ENCODE measurements at places on chromosomes 1 and 21. TPM values are rescaled to one million over a fixed set of nuclear protein-coding genes. Genes with fewer than 3 reads are reported as not detected.

The NBPF10 gene
- 1.4 TPM for total RNA-seq

The BATF3 gene
- total RNA-seq = 5.4 TPM

DNA sequence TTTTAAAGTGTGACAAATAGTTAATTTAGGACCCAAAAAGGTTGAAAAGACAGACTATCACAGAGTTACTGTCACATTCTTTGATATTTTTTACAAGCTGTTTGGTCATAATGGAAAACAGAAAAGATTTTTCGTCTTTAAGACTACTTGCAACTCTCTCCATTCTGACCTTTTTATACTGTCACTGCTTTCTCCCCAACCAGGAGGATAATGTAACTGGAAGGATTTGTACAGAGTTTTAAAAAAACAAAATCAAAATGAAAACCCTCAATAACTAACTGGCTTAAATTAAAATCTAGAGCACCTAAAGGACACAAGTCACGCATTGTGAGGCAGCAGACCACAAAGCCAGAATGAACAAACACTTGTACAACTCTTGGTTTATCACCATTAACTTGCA lies 257.7 kb downstream of the FAF1 start:
- DNase-seq = no peak

DNA sequence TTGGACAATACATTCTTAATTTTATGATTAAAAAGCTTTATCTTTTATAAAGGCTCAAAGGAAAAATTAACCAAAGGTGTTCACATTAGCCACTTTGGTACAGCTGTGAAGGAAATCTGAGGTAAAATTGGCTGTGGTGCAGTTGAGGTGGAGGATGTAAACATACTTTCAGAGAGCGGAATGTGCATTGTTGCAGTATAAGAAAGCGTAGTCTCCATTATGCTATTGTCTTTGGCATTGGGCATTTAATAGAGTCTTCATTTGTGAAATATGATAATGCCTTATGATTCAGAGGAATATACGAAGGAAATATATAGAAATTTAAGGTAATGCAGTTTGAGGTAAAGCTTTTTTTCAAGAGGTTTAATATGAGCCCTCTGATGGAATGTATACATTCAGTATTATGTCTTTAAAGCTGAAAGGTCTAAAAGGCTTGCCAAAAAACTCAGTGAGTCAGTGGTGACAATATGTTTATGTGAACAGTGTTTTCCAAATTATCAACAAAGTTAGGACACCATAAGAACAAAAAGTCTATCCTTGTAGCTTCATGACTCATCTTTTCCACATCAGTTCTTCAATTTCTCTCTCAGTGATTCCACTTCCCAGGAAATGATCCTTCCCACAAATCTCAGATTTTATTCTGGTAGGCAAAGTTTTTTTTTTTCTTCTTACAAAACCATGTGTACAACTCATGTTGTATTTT lies 26.9 kb upstream of the DDR2 start:
- peak; percentile 48 for DNase-seq

DNA sequence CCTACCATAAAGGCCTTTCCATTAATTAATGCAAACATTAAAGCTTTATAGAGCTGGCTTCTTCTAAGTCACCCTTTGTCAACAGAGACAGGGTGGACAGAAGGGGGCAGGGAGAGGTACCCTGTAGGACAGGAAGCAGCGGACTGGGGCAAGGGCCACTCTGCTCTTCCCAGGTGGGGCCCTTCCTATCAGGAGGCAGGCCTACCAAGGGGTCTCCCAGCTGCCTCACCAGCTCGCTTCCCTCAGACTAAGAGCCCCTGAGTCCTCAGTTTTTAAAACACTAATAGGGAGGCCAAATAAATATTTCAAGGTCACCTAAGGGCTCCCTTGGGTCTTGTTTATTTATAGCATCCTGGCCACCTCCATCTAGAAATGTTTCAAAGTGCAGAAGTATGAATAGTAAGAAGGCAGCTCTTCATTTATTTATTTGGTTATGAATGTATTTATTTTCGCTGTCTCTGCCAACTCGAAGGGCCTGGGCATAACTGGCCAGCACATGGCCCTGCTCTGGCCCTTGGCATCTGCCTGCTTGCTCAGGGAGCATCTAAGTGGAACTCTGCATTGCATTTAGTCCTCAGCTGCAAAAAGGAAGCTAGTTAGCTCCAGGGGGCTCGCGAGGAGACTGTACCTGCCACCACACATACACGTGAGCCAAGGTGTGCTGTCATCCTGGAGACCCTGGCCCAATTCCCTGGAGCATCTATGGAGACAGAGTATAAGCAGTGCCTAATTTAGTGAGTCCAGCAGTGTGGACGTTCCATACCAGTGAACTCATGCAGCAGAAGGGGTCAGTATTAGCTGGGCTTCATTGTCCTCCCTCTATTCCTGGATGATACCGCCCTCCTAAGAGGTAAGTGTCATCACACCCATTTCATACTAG lies 395.1 kb upstream of the VAMP3 start:
- no peak for DNase-seq

DNA sequence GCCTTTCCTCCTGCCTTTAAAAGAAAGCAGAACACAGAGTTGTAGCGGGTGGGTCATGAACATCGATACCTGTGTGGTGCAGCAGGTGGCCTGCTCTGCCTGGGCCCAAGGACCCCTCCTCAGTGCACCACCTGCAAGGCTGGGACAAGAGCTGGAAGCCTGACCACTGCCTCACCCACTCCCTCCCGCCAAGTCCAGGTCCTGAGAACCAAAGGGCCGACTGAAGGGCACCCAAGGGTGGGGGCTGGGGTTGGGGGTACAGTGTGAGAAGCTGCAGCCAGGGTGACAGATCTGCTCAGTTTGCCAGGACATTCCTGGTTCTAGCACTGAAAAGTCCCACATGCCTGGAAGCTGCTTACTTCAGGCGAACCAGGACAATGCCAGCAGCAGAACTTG lies 36.1 kb downstream of the NTPCR start:
- no peak for DNase-seq

- DNase-seq = no peak
These were observed 15.4 kb downstream of the EFNA3 start for GRCh38 chr1:155093911-155094621.

- DNase-seq = no peak
These were observed 653 bp downstream of the FNDC10 start for GRCh38 chr1:1599030-1599934.

All from kidney epithelial cell (primary cell).